ENCODE measurements at places on chromosomes 12 and 14. TPM values are rescaled to one million over a fixed set of nuclear protein-coding genes. Genes with fewer than 3 reads are reported as not detected.
A peak's percentile ranks its signal among the peaks of the same experiment; 100 is the strongest.

GRCh38 chr14:22802860-22803686, 12.2 kb downstream of the SLC7A7 start:
- DNase-seq = no peak

GRCh38 chr14:51473351-51473750, 178.4 kb upstream of the FRMD6 start:
- no peak for DNase-seq

DNA sequence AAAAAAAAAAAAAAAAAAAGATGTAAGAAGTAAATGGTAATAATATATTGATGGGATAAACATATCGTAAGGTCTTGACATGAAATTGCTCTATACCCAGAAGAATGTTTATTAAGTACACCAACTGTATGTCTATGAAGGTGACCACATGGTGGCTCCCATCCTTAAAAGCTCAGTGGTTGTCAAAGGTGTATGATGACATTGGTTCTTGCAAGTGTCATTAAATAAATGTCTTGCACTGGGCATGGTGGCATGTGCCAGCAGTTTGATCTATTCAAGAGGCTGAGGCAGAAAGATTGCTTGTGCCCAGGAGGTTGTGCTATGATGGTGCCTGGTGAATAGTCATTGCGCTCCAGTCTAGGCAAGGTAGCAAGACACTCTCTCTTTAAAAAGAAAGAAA, 10.4 kb downstream of the CCT2 start:
- peak; percentile 23 for DNase-seq

DNA sequence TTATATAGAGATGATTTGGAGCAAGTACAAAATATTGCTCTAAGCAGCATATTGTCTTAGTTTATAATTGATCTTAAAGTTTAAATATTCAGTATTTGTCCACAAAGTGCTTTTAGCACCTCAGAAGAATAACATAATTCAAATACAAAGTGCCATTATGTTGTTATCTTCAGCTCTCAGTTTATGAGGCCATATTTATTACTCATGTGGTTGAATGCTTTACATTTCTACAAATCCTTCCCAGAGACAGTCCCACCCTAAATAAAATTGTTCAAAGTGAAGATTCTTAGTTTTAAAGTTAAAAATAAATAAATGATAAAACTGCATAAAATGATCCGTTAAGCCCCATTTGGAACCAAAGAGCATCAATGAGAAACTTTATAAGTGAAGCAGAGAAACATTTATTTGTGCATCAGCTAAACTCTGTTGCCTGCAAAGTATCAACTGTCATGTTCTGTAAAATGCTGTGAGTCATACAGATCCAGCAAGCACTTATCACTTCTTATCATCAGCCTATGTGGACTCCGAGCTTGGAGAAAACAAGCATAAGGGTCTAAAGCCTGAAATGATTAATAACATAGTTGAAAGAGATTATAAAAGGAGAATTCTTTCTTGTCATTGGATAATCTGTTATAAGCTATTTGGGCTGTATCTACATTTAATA, 218.9 kb downstream of the ADAMTS20 start:
- DNase-seq = no peak

DNA sequence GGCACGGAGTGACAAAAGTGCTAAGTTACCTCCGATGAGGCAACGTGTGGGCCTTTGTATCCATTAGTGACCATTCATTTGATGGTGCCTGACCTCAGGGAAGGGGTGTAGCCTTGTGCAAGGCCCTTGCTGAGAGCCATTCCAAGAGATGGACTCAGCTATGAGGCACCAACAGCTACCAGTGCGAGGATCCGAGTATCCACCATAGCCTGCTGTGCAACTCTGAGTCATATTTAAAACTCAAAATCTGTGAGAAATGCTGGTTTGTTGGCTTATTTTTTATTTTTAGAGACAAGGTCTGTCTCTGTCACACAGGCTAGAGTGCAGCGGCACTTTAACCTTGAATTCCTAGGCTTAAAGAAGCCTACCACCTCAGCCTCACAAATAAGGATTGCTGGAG, 25.1 kb upstream of the WNK1 start:
- no peak for DNase-seq

- DNase-seq = no peak
These were observed 44.4 kb upstream of the KCNK13 start for GRCh38 chr14:90017371-90017770.

- DNase-seq = no peak
These were observed 25.0 kb downstream of the RAB35 start for GRCh38 chr12:120091371-120092090.

DNA sequence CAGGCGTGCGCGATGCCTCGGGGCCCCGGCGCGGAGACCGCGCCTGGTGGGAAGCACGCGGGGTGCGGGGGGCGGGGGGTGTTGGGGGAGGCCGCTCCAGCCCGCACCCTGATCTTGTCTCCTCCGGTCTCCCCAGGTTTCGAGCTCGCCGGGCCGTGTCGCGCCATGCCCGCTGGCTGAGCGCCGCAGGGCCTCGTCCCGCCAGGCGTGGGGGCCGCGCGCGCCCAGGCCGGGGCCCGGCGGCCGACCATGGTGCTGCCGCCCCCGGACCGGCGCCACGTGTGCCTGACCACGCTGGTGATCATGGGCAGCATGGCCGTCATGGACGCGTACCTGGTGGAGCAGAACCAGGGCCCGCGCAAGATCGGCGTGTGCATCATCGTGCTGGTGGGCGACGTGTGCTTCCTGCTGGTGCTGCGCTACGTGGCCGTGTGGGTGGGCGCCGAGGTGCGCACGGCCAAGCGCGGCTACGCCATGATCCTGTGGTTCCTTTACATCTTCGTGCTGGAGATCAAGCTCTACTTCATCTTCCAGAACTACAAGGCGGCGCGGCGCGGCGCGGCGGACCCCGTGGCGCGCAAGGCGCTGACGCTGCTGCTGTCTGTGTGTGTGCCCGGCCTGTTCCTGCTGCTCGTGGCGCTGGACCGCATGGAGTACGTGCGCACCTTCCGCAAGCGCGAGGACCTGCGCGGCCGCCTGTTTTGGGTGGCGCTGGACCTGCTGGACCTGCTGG, 2.4 kb downstream of the TMEM121 start:
- no peak for DNase-seq

DNA sequence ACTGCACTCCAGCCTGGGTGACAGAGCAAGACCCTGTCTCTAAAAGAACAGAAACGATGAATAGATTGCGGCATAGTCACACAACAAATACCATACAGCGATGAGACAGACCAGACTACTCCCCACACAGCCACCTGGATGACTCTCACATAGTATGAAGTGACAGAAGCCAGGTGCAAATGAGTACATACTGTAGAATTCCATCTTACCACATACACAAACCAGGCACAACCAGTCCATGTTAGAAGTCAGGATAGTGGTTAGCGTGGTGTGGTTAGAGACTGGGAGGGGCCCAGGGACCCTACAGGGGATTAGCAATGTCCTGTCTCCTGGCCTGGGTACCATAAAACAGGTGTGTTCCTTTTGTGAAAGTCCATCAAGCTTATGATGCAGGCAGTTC, 53.8 kb downstream of the FAM222A start:
- DNase-seq = no peak

DNA sequence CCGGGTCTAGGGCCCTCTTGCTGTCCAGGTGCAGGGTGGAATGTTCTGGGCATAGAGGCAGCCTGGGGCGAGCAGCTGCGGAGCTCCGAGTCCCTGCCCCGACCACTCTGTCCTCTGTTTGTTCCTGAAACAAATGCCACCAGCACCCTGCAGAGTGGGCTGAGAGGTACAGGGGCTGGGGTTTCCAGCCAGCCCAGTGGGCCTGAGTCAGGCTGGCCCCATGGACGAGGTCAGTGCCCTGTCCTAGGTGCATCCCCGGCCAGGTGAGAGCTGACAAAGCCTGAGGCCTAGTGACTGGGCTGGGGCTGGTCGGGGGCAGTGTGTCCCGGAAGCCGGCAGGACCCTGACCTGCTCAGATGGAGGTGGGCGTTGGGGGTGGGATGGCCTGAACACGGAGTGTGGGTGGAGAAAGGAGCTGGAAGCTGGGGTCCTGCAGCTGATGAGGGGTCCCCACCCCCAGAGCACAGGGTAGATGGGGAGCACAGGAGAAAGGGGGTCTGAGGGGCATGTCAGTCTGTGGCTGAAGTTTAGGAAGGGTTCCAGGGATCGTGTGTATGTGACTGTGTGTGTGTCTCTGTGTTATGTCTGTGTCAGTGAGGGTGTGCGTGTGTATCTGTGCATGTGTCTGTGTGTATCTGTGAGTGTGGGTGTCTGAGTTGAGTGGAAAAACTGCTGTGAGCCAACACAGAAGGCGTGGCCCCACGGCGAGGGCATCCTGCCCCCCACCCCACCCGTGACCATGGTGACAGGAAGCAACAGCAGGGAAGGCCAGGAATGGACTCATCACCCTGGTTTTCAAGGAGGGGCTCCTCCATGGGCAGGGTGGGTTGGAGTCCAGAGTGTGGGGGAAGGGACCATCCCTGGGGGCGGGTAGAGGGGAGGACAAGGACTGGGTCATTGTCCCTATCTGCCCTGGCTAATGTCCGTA, 2.4 kb upstream of the CRIP1 start:
- no peak for DNase-seq

GRCh38 chr12:84789184-84789583, 123.4 kb downstream of the SLC6A15 start:
- no peak for DNase-seq

DNA sequence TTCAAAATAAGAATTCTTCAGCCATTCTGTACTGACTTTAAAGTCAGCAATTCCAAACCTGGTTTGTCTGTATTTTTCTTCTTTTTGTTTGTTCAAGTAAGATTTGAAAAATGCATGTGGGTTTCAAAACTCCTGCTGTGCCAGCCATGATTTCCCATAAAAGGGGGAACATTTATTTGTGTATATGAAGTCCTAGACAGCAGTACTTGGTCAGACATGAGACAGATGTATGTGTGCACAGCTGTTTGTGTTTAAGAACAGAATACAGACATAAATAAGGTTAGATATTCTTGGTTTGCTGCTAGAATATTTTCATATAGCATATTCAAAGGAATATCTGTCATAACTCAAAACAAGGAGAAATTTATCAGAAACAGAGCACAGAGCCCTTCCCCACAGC, 236.0 kb downstream of the ADAMTS20 start:
- no peak for DNase-seq

- DNase-seq = no peak
These were observed 880.1 kb upstream of the FBXO33 start for GRCh38 chr14:40312296-40312695.

GRCh38 chr14:71300566-71301330, 393.5 kb downstream of the PCNX1 start:
- DNase-seq = no peak

- DNase-seq = no peak
These were observed 42.1 kb upstream of the LGR5 start for GRCh38 chr12:71397433-71397954.

- DNase-seq = no peak
These were observed 70.5 kb downstream of the GNS start for GRCh38 chr12:64688715-64689114.

GRCh38 chr12:18905134-18905533, 167.2 kb downstream of the CAPZA3 start:
- no peak for DNase-seq

Gene SCARB1
- total RNA-seq = 11.4 TPM

Gene RHOJ
- total RNA-seq = 16.2 TPM

Gene PLD4
- total RNA-seq = 3.9 TPM

Gene ASPG
- total RNA-seq = 0.45 TPM

Gene RAD9B
- 0.91 TPM for total RNA-seq

Measured in cerebellum (tissue), 4 donors.